ENCODE measurements at places on chromosomes 12 and 14. TPM values are rescaled to one million over a fixed set of nuclear protein-coding genes. Genes with fewer than 3 reads are reported as not detected.
A peak's percentile ranks its signal among the peaks of the same experiment; 100 is the strongest.

Gene GRIP1
- 9.1 TPM for total RNA-seq

DNA sequence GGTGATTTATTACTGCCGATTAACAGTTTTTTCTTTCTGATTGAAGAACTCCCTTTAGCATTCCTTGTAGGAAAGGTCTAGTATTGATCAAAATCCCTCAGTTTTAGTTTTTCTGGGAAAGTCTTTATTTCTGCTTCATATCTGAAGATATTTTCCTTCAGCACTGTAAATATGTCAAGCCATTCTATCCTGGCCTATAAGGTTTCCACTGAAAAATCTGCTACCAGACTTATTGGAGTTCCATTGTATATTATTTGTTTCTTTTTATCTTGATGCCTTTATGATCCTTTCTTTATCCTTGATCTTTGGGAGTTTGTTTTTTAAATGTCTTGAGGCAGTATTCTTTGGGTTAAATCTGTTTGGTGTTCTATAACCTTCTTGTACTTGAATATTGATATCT, 55.0 kb upstream of the TMTC1 start:
- no peak for DNase-seq

Gene PAX9
- total RNA-seq: 3.9 TPM

GRCh38 chr12:44389038-44389437, 487.1 kb downstream of the NELL2 start:
- no peak for DNase-seq

- DNase-seq: no peak
Measured at GRCh38 chr14:52000019-52000582, 10.8 kb downstream of the RTRAF start.

Gene TEX52
- total RNA-seq: not detected

DNA sequence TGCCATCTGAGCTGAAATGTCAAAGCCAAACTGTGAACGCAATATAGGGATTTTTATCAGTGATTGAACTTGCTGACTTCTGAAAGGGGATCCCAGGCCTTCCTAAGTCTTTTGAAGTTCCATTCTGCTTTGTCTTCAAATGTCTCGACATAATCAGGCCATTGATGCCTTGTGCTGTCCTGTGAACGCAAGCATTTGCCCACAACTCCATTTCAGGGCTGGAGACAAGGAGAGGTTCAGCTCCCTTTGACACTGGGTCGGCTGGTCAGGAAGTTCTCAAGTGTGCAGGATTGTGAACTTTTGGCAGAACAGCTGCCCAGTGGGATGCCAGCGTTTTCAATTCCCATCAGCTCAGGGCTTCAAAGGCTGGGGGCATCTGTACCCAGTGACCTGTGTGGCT, 345.3 kb downstream of the NUAK1 start:
- DNase-seq: no peak

DNA sequence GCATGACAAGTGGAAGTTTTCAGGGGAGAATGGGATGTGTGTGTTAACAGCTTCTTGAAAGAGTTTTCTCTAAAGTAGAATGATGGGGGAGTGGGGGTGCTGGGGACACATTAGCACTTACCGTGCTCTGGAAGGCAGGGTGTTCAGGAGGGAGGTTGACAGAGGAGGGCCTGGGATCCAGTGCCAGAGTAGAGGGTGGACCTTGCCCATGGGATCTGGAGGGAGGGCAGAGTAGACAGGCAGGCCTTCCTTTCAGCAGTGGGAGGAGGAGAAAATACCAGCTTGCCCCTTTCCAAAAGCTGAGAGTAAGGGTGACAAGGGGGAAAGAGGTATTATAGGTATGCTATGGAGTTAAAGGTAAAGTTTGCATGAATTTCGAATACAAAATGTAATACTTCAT, 40.1 kb downstream of the TRAF3 start:
- DNase-seq: no peak

- no peak for DNase-seq
Measured at GRCh38 chr14:61927060-61927459, 164.8 kb downstream of the SNAPC1 start.

DNA sequence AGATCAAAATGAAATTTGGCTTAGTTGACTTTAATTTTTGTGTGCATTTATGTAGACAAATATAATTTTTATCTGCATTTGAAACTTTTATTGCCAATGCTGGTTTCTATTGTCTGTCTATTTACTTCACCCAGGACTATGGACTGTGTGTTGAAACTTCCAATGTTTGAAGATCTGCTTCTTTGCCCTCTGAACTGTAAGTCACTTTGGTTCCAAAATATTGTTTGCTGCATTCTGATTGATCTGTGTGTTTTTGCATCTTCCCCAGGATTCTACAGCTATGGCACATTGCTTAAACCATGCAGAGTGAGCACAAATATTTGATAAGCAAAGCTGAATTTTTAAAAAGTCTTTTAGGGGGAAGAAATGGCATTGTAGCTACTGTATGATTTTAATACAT, 131.0 kb upstream of the SOX5 start:
- DNase-seq: no peak

Gene CLSTN3
- 12.0 TPM for total RNA-seq

- DNase-seq: no peak
Measured at GRCh38 chr12:92143258-92143657, 2.4 kb downstream of the BTG1 start.

Gene TPPP2
- total RNA-seq: not detected

Gene GALNT9
- not detected for total RNA-seq

DNA sequence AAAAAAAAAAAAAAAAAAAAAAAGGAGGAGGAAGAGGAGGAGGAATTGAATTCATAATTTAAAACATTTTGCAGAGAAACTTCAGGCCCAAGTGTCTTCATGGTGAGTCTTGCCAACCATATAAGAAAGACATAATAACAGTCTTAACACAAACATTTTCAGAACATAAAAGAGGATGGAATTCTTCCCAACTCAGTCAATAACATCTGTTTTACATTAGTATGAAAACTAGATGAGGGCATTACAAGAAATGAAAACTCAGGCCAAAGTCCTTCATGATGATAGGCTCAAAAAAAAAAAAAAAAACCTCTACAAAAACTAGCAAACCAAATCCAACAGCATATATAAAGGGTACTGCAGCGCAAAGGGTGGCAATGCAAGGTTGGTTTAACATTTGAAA, 151.6 kb downstream of the FOXA1 start:
- no peak for DNase-seq

Gene TC2N
- total RNA-seq: 2.1 TPM

DNA sequence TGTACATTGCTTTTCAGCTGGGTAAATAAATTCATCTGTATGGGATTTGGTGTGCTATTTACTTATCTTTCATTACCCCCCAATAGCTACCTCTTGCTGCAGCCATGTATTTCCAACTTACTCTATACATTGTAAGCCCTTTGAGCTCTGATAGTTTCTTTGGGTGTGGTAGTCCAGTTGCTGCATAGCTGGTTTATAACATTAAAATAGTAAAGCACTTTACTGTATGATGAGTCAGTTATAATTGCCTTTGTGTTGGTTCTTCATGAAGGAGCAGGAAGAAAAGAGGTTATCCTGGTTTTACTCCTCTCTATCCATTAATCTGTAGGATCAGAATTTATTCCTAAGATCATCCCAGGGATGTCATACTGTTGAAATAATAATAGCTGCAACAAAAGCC, 15.7 kb downstream of the TBC1D30 start:
- no peak for DNase-seq

GRCh38 chr12:4540638-4541037, 1.9 kb downstream of the RAD51AP1 start:
- DNase-seq: no peak

DNA sequence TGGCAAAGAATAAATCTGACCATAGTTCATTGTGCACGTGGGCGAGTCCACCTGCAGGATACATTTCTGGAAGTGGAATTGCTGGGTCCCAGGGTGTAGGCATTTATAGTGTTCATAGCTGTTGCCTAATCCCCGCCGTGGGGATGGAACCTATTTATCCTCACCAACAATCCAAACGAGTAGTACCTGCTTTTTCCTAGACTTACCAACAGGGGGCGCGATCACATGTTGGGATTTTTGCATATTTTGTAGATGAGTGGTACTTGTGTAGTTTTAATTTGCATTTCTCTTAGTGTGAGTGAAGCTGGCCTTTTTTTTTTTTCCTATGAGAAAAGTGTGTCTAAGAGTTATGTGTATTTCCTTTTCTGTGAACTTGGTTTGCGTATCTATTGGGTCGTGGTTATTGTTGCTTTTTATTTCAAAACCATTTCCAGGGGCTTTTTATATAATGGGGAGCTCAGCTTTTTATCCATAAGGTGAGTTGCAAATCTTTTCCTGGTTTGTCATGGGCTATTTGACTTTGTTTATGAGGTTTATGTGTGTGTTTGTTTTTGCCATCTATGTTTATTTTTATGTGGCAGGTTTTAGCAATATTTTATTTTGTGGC, 67.2 kb downstream of the CCDC92 start:
- no peak for DNase-seq

GRCh38 chr14:103548463-103549351, 13.8 kb downstream of the BAG5 start:
- DNase-seq: no peak

DNA sequence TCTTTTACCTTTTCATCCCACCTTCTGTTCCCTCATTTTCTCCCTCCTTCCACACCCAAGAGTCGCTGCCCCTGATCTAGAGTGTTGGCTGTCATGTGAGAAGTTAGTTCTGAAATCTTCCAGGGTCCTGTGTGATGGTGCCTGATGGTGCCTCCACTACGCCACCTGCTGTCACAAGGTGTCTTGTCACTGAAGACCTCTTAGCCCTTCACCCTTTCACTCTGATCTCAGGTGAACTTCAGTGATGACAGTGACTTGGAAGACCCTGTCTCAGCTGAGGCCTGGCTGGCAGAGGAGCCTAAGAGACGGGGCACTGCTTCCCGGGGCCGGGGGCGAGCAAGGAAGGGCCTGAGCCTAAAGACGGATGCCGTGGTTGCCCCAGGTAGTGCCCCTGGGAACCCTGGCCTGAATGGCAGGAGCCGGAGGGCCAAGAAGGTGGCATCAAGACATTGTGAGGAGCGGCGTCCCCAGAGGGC, 7.6 kb upstream of the PFDN5 start:
- DNase-seq: no peak

Gene C12orf50
- total RNA-seq: not detected

Gene COQ6
- 24.0 TPM for total RNA-seq

DNA sequence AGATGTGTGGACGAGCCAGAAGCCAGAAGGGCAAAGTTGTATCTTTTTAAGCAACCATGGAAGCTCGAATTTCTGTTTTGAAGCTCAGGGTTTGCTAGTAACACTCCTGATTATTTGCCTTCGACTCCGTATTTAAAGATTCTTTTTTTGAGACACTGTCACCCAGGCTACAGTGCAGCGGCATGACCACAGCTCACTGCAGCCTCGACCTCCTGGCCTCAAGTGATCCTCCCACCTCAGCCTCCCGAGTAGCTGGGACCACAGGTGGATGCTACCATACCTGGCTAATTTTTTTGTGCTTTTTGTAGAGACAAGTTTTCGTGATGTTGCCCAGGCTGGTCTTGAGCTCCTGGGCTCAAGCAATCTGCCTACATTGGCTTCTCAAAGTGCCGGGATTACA, 18.7 kb upstream of the OASL start:
- peak; percentile 19 for DNase-seq

- DNase-seq: no peak
Measured at GRCh38 chr12:68368327-68368726, 36.2 kb upstream of the MDM1 start.

DNA sequence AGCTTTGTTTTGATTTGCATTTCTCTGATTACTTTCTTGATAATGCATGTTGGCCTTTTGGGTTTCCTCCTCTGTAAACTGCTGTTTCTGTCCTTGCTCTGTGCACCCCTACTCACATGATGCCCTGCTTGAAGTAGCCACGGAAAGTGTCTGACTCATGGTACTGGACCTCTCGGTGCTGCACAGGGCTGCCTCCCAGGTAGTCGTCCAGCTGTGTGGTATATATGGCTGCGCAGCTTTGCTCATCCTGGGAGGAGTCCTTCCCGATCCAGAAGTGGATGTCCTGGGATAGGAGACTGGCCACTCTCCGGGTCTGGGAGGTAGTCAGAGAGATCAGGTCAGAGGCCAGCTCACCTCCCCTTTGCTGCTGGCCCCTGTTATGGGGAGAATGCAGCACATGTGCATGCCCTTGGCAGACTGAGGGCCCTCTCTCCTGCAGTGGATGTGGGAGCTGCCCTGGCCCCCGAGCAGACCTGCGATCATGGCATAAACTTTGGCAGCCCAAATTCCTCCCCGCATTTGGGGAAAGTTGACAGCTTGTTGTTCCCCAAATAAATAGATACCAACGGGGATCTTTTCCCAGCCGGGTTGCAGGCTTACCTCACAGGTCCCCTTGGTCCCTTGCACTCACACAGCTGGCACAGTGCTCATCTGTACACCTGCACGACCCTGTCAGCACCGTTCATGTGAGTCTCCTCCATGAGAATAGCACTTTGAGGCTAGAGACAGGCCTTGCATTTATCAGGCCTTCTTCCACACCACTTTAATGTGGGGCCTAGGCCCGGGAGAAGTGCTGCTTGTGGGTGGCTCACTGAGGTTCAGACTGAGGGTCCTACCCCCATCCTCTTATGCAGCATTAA, 5.2 kb downstream of the AVIL start:
- DNase-seq: no peak

DNA sequence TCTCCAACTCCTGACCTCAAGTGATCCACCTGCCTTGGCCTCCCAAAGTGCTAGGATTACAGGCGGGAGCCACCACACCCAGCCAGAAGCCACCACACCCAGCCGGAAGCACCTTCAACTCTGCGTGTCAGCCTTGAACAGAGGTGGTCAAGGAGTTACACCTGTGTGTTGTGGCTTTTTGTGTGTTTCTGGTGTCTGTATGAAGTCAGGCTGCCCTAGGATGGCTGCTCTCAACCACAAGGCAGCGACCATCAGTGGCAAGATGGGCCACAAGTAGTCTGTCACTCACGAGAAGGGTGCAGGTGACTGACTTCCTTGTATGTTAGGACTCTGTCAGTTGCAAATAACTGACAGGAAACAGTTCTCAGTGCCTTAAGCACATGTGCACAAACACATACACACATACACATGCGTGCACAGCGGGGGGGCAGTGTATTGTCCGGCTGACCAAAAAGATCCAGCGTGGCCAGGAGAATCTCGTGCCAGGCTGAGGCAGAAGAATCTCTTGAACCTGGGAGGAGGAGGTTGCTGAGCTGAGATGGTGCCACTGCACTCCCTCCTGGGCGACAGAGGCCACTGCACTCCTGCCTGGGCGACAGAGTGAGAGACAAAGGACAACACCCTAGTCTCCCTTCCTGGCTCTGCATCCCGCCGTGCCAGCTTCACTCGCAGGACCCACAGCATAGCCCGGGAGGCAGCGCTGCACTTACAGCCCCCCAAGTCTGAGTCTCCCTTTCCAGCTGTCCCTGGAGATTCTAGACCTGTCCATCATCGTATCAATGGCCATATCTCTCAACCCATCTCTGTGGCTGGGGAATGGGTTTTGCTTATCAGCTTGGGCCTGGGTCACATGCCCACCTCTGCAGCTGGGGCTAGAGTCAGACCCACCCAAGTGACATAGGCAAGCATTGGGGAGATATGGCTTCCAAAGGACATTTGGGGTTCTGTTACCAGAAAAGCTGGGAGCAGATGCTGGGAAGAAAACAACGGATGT, 13.7 kb downstream of the P2RX4 start:
- no peak for DNase-seq

DNA sequence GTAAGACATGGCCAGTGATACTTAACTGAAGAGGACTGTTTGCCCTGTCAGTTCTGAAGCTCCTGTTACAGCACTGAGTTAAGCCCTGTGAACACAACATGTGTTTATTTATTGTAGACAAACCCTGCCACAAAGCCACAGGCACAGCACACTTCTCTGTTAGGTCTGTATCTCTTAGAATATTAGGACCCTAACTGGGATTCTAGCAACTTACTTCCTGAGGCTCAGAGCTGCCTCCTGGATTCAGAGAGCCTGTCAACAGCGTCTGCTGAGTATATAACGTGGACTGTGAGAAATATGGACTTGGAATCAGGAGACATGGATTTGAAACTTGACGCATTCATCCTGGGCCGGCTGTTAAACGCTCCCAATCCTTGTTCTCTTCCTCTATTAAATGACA, 135.0 kb upstream of the HIF1A start:
- no peak for DNase-seq
